ENCODE measurements at places on chromosomes 1 and 21. TPM values are rescaled to one million over a fixed set of nuclear protein-coding genes. Genes with fewer than 3 reads are reported as not detected.

GRCh38 chr1:159970932-159971342, 16.9 kb upstream of the SLAMF9 start:
- no peaks in the 10 kb centered on the region for H3K36me3 ChIP-seq
- no peaks in the 10 kb centered on the region for H3K4me1 ChIP-seq
- H3K27ac ChIP-seq = no peak overlapping the region

DNA sequence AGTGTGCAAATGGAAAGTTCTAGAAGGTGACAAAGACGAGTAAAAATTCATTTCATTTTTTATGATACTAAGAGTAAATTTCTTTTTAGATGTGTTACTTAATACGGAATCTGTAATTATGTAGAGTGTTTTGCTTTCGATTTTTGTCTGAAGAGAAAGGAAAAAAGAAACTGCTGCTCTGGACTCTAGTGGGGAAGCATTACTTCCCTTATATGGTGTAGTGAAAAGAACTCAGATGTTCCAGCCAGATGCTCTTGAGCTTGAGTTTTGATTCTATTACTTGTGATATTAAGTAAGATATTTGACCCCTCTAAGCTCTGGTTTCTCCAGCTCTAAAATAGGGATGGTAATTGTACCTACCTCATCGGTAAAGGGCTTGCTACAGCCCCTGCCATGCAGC, 12.2 kb upstream of the GPR161 start:
- no peak overlapping the region for H3K4me3 ChIP-seq
- peaks cover 3% of the 10 kb centered on the region for H3K4me1 ChIP-seq
- H3K27ac ChIP-seq = no peak overlapping the region
- H3K27me3 ChIP-seq = no peaks in the 10 kb centered on the region
- H3K36me3 ChIP-seq = no peaks in the 10 kb centered on the region

GRCh38 chr1:23132033-23132432, 36.6 kb downstream of the LUZP1 start:
- no peak overlapping the region for H3K4me3 ChIP-seq
- DNase-seq = no peak
- peaks cover 3% of the 10 kb centered on the region for H3K4me1 ChIP-seq
- H3K27ac ChIP-seq = no peak overlapping the region
- no peaks in the 10 kb centered on the region for H3K27me3 ChIP-seq
- H3K36me3 ChIP-seq = peaks cover 7% of the 10 kb centered on the region

DNA sequence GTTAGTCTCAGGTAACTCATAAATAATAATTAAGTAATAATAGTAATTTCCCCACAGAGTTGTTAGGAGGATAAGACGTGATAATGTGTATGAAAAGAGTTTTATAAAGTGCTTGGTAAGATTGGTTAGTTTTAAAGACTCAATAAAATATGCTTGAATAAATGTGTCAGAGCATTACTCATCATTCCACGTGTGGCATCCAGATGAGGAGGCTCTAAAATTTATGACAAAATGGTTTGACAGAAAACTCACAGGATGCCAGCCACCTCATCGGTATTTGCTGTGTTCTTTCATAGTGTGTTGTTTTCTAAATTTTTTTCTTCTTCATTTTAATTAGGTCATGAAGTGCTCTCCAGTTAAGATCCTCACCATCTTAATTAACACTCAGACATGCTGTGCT, 19.1 kb upstream of the SPAG17 start:
- no peaks in the 10 kb centered on the region for H3K27me3 ChIP-seq
- H3K4me3 ChIP-seq = no peak overlapping the region
- H3K36me3 ChIP-seq = no peaks in the 10 kb centered on the region

GRCh38 chr1:93005252-93005598, 44.0 kb upstream of the DIPK1A start:
- no peak for DNase-seq
- H3K27me3 ChIP-seq = peaks cover 6% of the 10 kb centered on the region
- no peak overlapping the region for H3K27ac ChIP-seq
- H3K36me3 ChIP-seq = no peaks in the 10 kb centered on the region

DNA sequence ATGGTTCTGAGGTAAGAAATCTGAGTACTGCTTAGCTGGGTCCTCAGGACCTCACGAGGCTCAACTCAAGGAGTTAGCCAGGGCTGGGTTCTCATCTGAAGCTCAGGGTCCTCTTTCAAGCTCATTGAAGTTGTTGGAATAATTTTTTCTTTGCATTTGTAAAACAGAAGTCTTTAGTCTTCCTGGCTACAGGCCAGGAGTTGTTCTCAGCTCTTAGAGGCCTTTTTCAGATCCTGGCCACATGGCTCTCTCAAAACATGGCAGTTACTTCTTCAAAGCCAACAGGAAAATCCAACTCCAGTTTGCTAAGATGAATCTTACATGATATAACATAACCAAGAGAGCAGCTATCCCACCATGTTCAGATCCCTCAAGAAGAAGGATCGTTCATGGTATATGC, 92.3 kb upstream of the CHODL start:
- no peaks in the 10 kb centered on the region for H3K27me3 ChIP-seq
- H3K27ac ChIP-seq = no peak overlapping the region
- H3K4me3 ChIP-seq = no peak overlapping the region

DNA sequence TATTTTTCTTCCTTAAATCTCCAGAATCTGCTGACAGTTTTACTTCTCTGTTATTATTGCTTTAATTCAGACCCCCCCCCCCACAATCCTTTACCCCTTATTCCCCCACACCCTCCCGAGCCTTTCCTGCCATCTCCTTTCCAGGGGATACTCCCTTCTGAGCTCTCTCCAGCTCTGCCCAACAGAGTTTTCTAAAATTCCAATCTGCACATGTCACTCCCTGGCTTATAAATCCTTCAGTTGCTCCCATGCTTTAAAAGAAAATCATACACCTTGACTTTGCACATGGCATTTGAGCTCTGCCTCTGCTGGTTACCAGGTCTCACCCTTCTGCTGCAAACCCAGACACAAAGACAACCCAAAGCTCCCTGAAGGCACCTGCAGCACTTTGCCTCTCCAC, 11.7 kb upstream of the EPS8L3 start:
- H3K4me1 ChIP-seq = peaks cover 32% of the 10 kb centered on the region
- H3K4me3 ChIP-seq = no peak overlapping the region
- no peaks in the 10 kb centered on the region for H3K27me3 ChIP-seq

- peaks cover 22% of the 10 kb centered on the region for H3K4me1 ChIP-seq
- H3K27ac ChIP-seq = no peak overlapping the region
- DNase-seq = no peak
- peak overlapping the region; percentile 58 for H3K4me3 ChIP-seq
- peaks cover 81% of the 10 kb centered on the region for H3K27me3 ChIP-seq
Measured at GRCh38 chr1:47434051-47434842, 3.6 kb upstream of the FOXD2 start.

- peaks cover 11% of the 10 kb centered on the region for H3K4me1 ChIP-seq
- H3K27ac ChIP-seq = no peak overlapping the region
- peaks cover 30% of the 10 kb centered on the region for H3K36me3 ChIP-seq
- DNase-seq = no peak
- H3K27me3 ChIP-seq = no peaks in the 10 kb centered on the region
- no peak overlapping the region for H3K4me3 ChIP-seq
Measured at GRCh38 chr1:119720866-119721440, 9.2 kb downstream of the PHGDH start.

GRCh38 chr1:111227851-111228747, 586 bp downstream of the CHI3L2 start:
- no peak for DNase-seq
- no peaks in the 10 kb centered on the region for H3K4me1 ChIP-seq
- H3K27ac ChIP-seq = no peak overlapping the region
- no peaks in the 10 kb centered on the region for H3K36me3 ChIP-seq
- H3K27me3 ChIP-seq = no peaks in the 10 kb centered on the region

GRCh38 chr21:17501107-17502006, 11.5 kb upstream of the CXADR start:
- DNase-seq = no peak
- H3K27ac ChIP-seq = peak overlapping the region; percentile 66
- peaks cover 22% of the 10 kb centered on the region for H3K4me1 ChIP-seq
- H3K36me3 ChIP-seq = peaks cover 4% of the 10 kb centered on the region
- H3K4me3 ChIP-seq = no peak overlapping the region

GRCh38 chr1:172809750-172810149, 150.8 kb downstream of the FASLG start:
- DNase-seq = no peak
- peaks cover 3% of the 10 kb centered on the region for H3K4me1 ChIP-seq
- no peak overlapping the region for H3K4me3 ChIP-seq
- no peak overlapping the region for H3K27ac ChIP-seq

DNA sequence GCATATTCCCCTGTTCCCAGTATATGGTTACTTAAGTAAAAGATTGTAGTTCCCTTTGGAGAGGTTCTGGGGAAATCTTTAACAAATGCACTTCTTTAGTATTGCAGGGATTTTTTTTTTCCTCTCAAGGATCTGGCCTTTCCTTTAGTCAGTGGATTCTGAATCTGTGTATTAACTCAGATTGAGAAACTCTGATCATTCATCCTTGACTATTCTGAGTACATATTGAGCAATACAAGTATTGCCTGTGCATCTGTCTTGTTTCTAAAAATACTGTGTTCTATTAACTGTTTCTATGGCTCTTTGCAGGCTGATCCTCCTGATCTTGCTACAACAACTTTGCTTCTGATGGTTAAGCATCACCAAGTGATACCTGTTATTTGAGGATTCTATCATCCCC, 67.8 kb upstream of the FGGY start:
- H3K4me1 ChIP-seq = peaks cover 34% of the 10 kb centered on the region
- no peak overlapping the region for H3K4me3 ChIP-seq
- H3K27ac ChIP-seq = no peak overlapping the region
- no peaks in the 10 kb centered on the region for H3K27me3 ChIP-seq
- no peaks in the 10 kb centered on the region for H3K36me3 ChIP-seq

DNA sequence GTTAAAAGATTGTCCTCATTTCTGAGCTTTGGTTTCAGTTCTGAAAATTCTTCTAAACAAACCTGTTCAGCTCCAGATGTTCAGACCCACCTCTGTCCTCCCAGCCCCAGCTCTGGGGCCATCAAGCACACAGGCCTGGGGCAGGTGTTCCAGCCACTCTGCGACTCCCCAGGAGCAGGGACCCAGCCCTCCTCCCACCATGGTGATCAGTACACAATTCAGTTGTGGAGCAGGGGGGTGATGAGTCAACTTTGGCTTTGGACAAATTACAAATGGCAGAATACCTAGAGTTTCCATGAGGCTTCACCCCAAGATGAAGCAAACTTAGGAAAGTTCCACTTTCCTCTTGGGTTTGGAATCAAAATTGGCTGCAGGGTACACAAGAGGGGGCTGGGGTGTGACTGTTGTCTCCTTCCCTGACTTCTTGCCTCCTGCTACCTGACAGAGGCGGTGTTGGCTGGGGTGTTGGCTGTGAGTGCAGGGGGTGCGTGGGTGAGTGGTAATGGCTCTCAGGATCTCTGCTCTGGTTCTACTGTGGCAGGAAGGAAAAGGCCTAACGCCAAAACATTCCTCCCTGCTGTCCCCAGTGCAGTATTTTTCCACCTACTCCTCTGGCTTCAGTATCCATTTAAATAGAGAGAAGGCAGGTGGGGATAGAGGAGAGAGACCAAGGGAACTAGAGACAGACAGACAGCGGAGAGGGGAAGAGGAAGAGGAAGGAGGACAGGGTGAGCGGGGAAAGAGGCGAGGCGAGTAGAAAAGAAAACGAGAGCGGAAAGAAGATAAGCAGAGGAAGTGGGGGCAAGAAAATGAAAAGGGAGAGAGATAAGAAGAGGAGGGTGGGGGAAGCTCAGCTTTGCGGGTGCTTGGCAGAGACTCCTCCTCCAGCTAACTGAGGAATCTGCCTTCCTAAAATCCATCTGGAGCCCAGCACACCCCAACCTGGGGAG, 20.6 kb upstream of the LRRN2 start:
- H3K27me3 ChIP-seq = peaks cover 66% of the 10 kb centered on the region
- DNase-seq = no peak
- H3K36me3 ChIP-seq = no peaks in the 10 kb centered on the region

DNA sequence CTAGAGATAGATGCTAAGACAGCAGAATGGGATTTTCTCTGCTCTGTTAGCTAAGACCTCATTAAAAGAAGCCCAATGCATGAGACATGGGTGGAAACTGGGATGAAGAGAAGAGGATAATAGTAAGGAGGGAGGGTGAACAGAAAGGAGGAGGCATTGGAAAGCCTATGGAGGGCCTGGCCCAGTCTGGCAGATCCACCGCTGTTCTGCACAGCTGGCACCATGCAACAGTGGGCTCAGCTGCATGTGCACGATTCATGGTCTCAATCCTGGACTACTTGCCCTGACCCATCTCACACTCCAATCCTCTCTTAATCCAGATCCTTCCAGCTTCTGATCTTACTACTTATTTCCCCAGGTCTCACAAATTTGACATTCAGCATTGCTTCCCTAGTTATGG, 2.2 kb downstream of the PHC2 start:
- H3K4me1 ChIP-seq = peaks cover 18% of the 10 kb centered on the region
- H3K4me3 ChIP-seq = no peak overlapping the region
- no peak overlapping the region for H3K27ac ChIP-seq
- no peaks in the 10 kb centered on the region for H3K27me3 ChIP-seq
- DNase-seq = no peak

DNA sequence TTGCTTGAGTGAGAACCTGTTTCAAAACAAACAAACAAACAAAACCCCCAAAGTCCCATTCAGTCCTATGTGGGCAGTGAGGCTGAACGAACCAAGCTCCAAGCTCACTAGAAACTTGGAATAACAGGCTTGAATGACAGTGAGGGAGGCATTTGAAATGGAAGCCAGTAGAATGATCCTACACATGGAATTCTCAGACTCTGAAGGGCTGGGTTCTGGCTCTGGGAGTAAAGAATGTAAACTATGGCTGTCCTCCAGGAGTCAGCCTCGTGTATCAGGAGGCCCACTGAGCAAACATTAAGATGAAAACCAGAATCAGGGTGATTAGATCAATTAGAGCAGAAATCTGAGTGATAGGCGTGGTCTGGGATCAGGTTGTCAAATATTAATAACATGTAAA, 14.9 kb downstream of the PCP4L1 start:
- DNase-seq = no peak
- H3K4me1 ChIP-seq = peaks cover 2% of the 10 kb centered on the region
- H3K36me3 ChIP-seq = no peaks in the 10 kb centered on the region

GRCh38 chr1:215457213-215457612, 109.9 kb upstream of the KCTD3 start:
- DNase-seq = no peak
- peaks cover 2% of the 10 kb centered on the region for H3K4me1 ChIP-seq
- H3K27me3 ChIP-seq = no peaks in the 10 kb centered on the region
- H3K4me3 ChIP-seq = no peak overlapping the region
- no peak overlapping the region for H3K27ac ChIP-seq

GRCh38 chr21:43287795-43288755, 119.3 kb downstream of the CRYAA start:
- H3K27me3 ChIP-seq = no peaks in the 10 kb centered on the region
- DNase-seq = no peak
- H3K4me1 ChIP-seq = peaks cover 1% of the 10 kb centered on the region
- no peak overlapping the region for H3K27ac ChIP-seq
- no peak overlapping the region for H3K4me3 ChIP-seq
- H3K36me3 ChIP-seq = no peaks in the 10 kb centered on the region

- no peaks in the 10 kb centered on the region for H3K4me1 ChIP-seq
- peaks cover 4% of the 10 kb centered on the region for H3K27me3 ChIP-seq
- peaks cover 2% of the 10 kb centered on the region for H3K36me3 ChIP-seq
- H3K27ac ChIP-seq = no peak overlapping the region
- H3K4me3 ChIP-seq = no peak overlapping the region
- DNase-seq = no peak
Measured at GRCh38 chr1:43902058-43902831, 31.4 kb upstream of the ARTN start.

The DLGAP3 gene
- 0.23 TPM for total RNA-seq

The TPTE gene
- not detected for total RNA-seq

The CD5L gene
- total RNA-seq = not detected

The OR2L3 gene
- not detected for total RNA-seq

The ZNF326 gene
- 57.3 TPM for total RNA-seq

The SMCP gene
- total RNA-seq = not detected

The NTMT2 gene
- not detected for total RNA-seq

The LDLRAD2 gene
- total RNA-seq = 0.75 TPM
